Ureter (tissue), 1 donor: ENCODE measurements at places on chromosomes 11 and 22.

DNA sequence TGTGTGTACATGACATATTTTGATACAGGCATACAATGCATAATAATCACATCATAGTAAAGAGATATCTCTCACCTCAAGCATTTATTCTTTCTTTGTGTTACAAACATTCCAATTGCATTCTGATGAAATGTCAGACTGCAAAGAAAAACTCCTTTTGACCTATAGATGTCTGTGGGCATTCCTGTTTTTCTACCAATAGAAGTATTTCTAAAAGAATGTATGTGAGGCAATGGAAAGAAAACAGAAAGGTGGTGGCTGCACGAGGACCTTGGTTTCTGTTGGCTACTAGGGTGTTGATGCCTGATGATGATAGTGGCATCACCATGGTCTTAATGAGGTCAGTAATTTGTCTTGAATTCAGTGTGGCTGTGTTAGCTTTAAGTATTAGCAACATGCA, 137.0 kb upstream of the ANO3 start:
- no peak for DNase-seq

DNA sequence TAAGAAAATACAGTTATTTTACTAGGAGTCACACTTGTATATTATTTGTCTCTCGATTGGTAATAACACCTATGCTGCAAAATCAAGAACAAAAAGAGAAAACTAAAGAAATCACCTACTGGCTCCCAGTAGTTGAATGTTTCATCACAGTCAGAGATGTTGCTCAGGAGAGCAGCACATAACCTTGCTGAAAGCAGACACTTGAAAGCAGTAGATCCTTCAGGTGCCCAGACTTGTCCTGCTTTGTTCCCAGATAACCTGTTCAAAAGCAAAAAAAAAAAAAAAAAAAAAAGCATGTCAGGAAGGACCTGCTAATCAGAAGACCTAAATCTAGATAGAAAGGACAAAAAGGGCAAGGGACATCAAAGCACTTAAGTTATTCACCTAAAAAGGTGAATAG, 1.3 kb downstream of the ALG9 start:
- no peak for DNase-seq

- DNase-seq: peak; percentile 56
Observed at GRCh38 chr11:8389029-8389996, 125.6 kb upstream of the LMO1 start.

GRCh38 chr22:27080036-27080578, 422.7 kb downstream of the MIAT start:
- DNase-seq: no peak

DNA sequence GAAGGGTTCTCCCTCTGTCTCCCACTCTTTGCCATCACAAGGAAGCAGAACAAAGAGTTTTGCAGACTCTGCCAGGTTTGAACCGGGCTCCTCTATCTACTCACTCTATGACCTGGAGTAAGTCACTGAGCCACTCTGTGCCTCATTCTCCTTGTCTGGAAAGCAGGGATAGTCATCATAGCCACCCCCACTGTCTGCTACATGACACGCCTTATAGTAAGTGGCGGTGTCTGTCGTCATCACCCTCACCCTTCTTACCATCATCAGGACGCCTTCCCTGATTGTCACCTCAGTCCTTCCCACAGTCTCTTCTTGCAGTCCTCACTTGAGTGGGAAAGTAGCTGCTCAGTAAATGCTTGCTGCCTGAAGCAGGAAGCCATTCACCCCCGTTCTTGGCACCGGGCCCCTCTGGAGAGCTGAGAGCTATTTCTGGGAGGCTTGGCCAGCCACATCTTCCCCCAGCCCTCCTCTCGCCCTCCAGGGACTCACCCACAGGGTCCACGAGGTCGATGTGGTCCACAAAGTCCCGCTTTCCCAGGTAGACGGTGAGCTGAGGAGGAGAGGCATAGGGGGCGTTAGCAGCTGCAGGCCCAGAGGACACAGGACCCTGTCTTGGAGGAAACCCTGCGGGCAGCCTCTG, 46.4 kb downstream of the TPBGL start:
- no peak for DNase-seq

DNA sequence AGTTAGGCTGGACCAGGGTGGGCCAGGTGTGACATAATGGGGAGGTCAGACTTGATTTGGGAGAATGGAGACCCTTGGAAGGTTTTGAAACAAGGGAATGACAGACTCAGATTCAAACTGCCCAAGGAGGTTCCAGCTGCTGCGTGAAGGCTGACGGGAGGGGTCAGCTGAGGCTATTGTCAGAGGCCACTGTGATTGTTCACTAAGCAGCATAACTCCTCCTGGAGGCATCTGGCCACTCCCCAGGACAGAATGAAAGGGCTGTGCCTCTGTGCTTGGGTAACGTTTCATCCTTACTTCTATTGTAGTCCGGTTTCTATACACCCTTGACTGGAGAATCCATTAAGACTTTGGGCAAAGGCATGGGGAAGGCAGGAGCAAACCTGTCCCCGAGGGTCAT, 126.6 kb downstream of the DSCAML1 start:
- DNase-seq: no peak

- peak; percentile 37 for DNase-seq
Observed at GRCh38 chr11:118142809-118143208, 9.8 kb downstream of the SCN4B start.

- DNase-seq: no peak
Observed at GRCh38 chr11:121654843-121655536, 202.2 kb upstream of the SORL1-AS1 start.

GRCh38 chr11:67401495-67402191, at the start of gene PPP1CA:
Gene PPP1CA, minus strand, starts transcription at chr11:67401858. Its CDS starts 76 bp downstream, at chr11:67401782.
- DNase-seq: peak; percentile 92

- DNase-seq: no peak
Observed at GRCh38 chr22:17675584-17675983, 37.0 kb downstream of the BCL2L13 start.

DNA sequence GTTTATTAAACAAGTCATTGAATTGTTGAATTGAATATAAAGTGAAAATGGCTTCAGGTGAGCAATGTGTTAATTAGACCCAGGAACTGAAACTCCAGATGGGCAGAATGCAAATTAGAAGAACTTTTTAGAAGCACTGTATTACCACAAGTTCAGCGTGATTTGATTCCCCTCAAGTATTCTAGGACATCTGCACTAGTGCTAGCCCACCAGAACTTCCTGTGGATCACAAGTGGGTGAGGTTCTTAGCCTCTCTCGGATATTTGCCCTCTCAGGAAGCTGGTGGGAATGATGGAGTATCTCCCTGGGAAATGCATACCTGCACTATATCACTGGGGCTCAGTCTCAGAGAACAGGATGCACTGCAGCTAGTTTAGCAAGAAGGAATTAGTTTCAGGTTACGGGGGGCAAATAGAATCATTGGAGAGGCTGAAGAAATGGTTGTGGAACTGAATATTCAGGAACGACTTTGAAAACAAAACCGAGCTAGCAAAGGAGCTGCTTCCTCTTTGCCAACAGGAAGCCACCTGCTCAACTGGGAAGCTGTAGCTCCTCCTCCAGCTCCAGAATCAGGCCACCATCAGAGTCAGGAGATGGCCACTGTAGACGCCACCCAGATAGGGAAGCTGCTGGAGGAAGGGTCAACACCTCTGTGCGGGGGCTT, 74.3 kb downstream of the DHCR7 start:
- no peak for DNase-seq

- DNase-seq: no peak
Observed at GRCh38 chr11:130160498-130161155, 1.0 kb downstream of the ST14 start.

DNA sequence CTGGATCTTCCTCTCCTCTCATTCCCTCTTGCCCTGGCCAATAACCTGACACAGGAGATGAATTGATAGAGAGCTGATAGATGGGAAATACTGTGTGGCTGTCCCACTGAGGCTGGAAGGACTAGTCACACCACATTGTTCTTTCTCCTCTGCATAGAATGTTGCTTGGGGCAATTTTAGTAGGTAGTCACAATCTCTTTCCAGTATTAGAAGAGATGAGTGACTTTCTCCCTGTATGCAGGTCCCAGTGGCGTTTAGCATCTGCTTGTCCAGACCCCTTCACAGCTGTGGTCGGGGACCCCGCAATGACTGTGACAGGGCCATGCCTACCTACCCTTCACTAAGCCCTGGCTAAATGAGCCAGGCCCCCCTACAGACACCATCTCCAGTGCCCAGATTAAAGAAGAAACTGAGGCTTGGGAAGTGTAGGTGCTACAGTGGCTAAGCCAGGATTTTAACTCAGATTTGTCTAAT, 24.0 kb upstream of the P2RY2 start:
- no peak for DNase-seq

DNA sequence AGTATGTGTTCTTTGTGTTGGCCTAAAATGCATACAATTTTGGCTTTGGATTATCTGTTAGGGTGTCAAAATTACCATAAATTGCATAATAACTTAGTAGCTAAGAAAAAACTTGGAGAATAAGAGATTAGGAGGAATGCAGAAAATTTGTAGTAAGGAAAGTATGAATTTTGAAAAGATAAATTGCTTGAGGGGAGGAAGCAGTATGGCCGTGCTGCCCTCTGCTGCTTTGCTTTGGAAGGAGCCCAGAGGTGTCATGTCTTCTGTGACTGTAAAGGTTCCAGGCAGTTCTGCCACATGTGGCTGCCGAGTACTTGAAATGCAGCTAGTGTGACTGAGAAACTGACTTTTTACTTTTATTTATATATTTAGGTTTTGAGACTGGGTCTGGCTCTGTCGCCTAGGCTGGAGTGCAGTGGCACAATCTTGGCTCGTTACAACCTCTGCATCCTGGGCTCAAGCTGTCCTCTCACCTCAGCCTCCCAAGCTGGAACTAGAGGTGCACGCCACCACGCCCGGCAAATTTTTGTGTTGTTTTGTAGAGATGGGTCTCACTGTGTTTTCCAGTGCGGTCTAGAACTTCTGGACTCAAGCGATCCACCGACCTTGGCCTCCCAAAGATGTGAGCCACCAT, 1.8 kb downstream of the ADSL start:
- DNase-seq: no peak
